ENCODE measurements at places on chromosomes 1 and 21.

- DNase-seq = no peak
Measured at GRCh38 chr1:74699331-74699730, 25.7 kb upstream of the ERICH3 start.

GRCh38 chr1:87410776-87411480 is 82.2 kb downstream of the LMO4 start:
- DNase-seq = no peak

- no peak for DNase-seq
Measured at GRCh38 chr1:160040476-160040875, 8.7 kb upstream of the PIGM start.

GRCh38 chr1:247456021-247456420 is 1.9 kb downstream of the OR2B11 start:
- DNase-seq = no peak

All from activated T-cell treated with anti-CD3 and anti-CD28 coated beads, Interleukin-2, amount 50 U/mL, for 4 hours (primary cell).